Activated T-cell treated with anti-CD3 and anti-CD28 coated beads, Interleukin-2, amount 50 U/mL, for 24 hours (primary cell): ENCODE measurements at places on chromosomes 11 and 22.
A peak's percentile ranks its signal among the peaks of the same experiment; 100 is the strongest.

DNA sequence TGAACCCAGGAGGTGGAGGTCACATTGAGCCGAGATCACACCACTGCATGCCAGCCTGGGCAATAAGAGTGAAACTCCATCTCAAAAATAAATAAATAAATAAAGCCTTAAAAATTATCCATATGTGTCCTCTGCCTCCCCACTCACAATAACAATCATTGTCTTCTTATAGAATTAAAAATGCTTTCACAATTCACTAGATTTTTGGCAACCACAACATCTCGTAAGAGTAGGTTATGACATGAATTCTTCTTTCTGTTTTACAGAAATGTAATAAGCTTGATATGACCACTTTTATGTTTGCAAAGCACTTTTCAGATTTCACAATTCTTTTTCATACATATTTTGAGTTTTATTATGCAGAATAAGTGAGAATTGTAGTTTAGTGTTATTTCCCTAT lies 54.5 kb upstream of the HSPA8 start:
- DNase-seq, result no peak

DNA sequence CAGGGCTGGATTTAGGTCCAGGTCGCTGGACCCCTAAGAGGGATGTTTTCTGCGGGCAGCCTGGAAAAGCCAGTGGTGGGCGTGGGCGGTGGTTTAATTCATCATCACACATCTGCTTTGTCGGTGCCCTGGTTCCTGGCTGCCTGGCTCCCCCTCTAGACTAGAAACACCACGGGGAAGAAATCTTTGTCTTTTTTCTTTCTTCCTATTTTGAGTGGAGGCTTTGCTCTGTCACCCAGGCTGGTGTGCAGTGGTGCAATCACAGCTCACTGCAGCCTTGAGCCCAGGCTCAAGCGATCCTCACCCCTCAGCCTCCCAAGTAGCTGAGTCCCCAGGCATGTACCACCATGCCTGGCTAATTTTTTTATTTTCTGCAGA lies 86.6 kb upstream of the LINC01488 start:
- DNase-seq, result no peak

DNA sequence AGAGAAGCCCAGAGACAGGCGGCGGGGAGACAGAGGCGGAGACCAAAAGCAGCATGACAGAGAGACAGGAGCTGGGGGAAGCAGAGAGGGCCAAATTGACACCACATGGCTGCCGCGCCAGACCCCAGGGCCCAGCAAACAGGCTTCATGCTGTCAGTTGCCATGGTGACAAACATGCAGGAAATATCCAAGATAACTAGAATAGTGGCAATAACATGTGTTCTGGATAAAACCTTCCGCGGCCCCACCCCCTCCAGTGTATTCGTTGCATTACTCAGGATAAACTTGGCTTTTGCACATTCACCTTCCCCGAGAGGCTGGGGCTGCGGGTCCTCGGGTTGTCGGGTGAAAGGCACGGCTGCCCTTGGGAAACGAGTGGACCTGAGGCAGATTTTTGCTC lies 49.9 kb upstream of the CDON start:
- no peak for DNase-seq

GRCh38 chr11:128232588-128232987 lies 354.8 kb downstream of the ETS1 start:
- peak; percentile 72 for DNase-seq

- no peak for DNase-seq
Observed at GRCh38 chr11:77086521-77087472, 15.8 kb upstream of the OMP start.

DNA sequence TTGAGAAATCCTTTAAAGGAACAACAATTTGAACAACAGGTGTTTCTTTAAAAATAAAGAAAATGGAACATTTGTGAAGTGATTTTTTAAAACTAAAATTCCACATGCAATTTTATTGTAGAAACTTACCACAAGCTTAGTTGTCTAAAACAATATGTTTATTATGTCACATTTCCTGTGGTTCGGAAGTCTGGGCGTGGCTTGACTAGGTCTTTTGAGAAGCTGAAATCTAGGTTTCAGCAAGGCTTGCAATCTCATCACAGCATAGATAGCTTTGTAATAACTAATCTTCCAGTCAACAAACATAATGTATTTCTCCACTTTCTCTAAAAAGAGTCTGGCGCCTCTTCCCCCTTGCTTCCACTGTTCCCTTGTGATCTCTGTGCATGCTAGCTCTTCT lies 27.0 kb downstream of the MS4A6A start:
- DNase-seq, result no peak

GRCh38 chr11:116963813-116964212 lies 126.4 kb upstream of the APOA1 start:
- no peak for DNase-seq

DNA sequence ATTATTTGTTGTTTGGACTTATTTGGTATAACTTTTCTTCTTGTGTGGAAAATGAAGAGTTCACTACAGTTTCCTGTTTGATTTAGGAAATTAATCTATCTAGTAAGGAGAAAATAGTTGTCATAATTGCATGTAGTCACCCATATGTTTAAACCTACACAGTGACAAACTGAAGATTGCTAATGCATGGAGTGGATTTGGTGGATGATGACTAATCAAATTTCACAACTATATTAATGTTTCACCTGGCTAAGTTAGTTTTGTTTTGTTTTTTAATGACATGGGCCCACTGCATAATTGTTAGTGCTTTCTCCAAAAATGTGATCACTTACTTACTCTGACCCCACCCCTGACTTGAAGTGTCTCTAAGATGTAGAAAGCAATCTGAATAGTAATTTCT lies 170.6 kb downstream of the DYNC2H1 start:
- no peak for DNase-seq

DNA sequence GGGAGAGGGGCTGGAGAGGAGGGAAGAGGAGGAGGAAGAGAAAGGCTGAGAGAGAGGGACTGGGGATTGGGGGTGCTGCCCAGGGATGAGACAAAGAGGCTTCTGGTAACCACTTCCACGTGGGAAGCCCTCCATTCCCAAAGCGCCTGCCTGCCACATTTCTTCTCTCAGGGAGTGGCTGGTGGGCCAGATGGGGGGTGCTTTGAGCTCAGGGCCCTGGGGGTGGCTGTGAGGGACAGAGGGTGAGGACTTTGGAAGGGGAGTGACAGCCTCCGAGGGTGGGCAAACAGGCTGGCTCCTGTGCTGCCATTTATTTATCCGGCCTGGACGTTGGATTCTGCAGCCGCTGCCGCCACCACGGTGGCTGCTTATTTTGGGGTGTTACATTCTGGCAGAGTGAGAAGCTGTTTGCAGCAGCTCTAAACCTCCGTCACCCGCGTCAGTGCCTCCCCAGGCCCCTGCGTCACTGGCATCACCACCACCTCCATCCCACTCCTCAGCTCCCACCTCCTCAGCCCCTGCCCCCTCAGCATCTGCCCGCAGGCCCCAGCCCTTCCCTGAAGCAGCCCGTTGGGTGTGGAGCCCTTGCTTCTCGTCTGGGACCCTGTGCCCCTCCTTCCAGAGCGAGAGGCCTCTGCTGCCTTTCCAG lies 1.6 kb downstream of the RTN4RL2 start:
- no peak for DNase-seq

DNA sequence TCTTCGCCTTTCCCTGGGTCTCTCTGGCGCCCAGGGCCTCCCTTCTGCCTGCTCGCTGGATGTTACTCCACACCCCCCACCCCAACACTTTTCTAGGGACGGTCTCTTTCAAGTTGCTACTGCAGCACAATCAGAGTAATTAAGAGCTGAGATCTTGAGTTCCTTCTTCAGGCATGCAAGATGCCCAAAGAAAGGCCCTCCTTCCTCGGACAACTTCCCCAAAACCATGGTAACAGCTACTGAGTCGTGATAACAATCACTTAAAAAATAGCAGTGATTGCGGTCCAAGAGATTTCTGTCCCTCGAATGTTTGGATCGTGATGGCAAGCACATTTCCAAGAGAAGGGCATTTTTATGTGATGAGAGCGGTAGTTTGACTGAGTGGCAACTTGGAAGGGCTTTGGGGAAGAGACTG lies 638 bp upstream of the TENM4 start:
- DNase-seq, result no peak

GRCh38 chr22:44823806-44824205 lies 71.4 kb downstream of the ARHGAP8 start:
- DNase-seq, result no peak

DNA sequence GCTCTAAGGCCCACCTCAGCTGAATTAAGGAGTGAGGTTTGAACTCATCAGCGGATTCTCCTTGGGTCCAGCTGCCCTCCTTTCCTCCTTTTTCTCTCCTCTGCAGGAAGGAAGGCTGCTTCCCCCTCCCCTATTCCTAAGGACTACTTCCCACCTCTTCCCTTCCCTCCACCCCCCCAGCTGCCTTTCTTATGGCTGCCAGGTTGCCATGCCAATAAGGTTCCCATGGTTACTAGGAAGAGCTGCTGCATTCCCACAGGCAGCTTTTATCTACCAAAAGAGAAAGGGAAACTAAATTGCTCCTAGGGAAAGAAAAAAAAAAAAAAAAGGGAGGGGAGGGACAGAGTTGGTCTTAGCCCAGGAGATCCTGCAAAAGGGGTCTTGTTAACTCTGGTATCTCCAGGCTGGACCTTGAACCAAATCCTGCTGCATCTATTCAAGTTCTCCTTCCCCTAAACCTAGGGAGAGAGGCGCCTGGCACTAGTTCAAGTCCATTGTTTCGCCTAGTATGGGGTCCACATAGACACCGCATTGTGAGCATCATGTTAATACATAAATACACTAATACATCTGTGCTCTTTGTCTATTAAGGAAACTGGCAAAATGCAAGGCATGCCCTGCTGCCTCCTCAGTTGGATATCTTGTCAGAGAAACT lies 21.2 kb upstream of the FEZ1 start:
- no peak for DNase-seq

GRCh38 chr11:96116376-96116775 lies 192.5 kb upstream of the MTMR2 start:
- no peak for DNase-seq
